ENCODE measurements at places on chromosomes 4 and X. TPM values are rescaled to one million over a fixed set of nuclear protein-coding genes. Genes with fewer than 3 reads are reported as not detected.
A peak's percentile ranks its signal among the peaks of the same experiment; 100 is the strongest.

Gene TLL1
- not detected for total RNA-seq

GRCh38 chr4:52840531-52841370 is 21.4 kb upstream of the RASL11B start:
- no peak for DNase-seq
- no peak overlapping the region for H3K27ac ChIP-seq
- H3K36me3 ChIP-seq: no peaks in the 10 kb centered on the region
- H3K27me3 ChIP-seq: peaks cover 9% of the 10 kb centered on the region
- no peak overlapping the region for H3K4me3 ChIP-seq

Gene MAGED4
- total RNA-seq: 0.86 TPM

GRCh38 chr4:163121689-163122088 is 45.0 kb downstream of the NAF1 start:
- no peaks in the 10 kb centered on the region for H3K4me1 ChIP-seq
- H3K27me3 ChIP-seq: no peaks in the 10 kb centered on the region
- H3K27ac ChIP-seq: no peak overlapping the region
- DNase-seq: no peak

GRCh38 chr4:81466841-81467671 is 4.7 kb downstream of the RASGEF1B start:
- H3K27ac ChIP-seq: no peak overlapping the region
- H3K4me3 ChIP-seq: no peak overlapping the region
- no peaks in the 10 kb centered on the region for H3K27me3 ChIP-seq
- H3K4me1 ChIP-seq: peaks cover 60% of the 10 kb centered on the region
- H3K36me3 ChIP-seq: no peaks in the 10 kb centered on the region
- peak; percentile 73 for DNase-seq

GRCh38 chrX:68440940-68441339 is 7.6 kb upstream of the OPHN1 start:
- H3K27ac ChIP-seq: no peak overlapping the region
- H3K4me3 ChIP-seq: no peak overlapping the region
- H3K27me3 ChIP-seq: peaks cover 31% of the 10 kb centered on the region
- peaks cover 6% of the 10 kb centered on the region for H3K4me1 ChIP-seq

Gene PABPC1L2B
- not detected for total RNA-seq

DNA sequence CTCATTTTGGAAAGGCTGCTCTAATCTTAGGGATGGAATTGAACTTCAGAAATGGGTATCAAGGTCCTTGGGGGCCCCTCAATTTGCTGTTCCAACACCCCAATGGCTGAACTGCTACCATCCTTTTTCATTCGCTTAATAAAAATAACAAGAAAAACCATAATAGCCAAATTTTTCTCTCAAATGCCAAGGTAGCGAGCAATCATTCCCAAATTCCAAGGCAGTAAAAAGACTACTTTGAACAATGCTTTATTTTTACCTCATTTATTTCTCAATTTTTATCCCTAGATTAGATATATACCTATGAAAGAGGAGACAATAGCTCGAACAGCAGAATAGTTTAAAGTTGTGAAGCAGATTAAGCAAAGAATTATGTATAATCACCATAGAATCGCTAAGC is 323.4 kb upstream of the SLC7A11 start:
- H3K27ac ChIP-seq: no peak overlapping the region
- no peak for DNase-seq
- no peaks in the 10 kb centered on the region for H3K36me3 ChIP-seq
- no peak overlapping the region for H3K4me3 ChIP-seq
- no peaks in the 10 kb centered on the region for H3K4me1 ChIP-seq
- no peaks in the 10 kb centered on the region for H3K27me3 ChIP-seq

DNA sequence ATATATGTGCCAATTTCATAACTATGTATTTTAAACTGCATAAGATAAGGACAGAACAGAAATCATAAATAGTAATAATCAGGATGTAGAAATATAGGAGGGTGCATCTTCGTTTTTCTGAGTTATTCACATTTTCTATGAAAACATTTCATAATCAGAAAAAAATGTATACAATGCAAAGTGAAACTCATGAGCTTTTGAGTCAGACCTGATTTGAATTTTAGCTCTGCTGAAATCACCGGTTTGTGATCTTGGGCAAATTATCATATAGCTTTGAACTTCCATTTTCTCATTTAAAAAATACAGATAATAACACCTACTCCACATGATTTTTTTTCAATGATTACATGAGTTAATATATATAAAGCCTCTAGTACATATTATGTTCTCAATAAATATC is 106.9 kb downstream of the KDR start:
- peaks cover 20% of the 10 kb centered on the region for H3K27me3 ChIP-seq
- H3K27ac ChIP-seq: no peak overlapping the region
- no peaks in the 10 kb centered on the region for H3K36me3 ChIP-seq
- H3K4me1 ChIP-seq: no peaks in the 10 kb centered on the region
- no peak overlapping the region for H3K4me3 ChIP-seq

Gene CCNQ
- total RNA-seq: 20.3 TPM

- H3K4me1 ChIP-seq: peaks cover 7% of the 10 kb centered on the region
- DNase-seq: no peak
- no peaks in the 10 kb centered on the region for H3K27me3 ChIP-seq
- no peak overlapping the region for H3K4me3 ChIP-seq
These were observed 817 bp upstream of the WDR19 start for GRCh38 chr4:39181520-39181904.

Gene SULT1B1
- total RNA-seq: 3.3 TPM

Gene COL4A5
- total RNA-seq: not detected

Gene MFAP3L
- 1.2 TPM for total RNA-seq

Gene FABP2
- total RNA-seq: not detected

DNA sequence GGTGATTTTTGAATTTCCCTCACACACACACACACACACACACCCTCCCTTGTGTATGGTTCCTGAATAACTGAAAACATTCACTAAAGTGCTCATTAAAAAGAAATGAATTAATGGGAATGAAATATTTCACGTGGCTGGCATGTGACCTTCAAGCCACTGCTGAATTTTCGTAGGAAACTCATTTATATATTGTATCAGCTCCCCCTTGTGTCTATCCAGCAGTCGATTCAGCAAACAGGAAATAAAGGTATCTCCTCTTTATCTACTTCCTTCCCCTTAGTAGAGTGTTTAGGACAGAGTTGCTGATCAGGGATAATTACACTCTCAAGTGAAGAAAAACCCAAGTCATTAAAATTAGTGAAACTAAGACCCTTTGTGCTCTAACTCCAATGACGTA is 912.6 kb upstream of the LCORL start:
- H3K27me3 ChIP-seq: no peaks in the 10 kb centered on the region
- H3K4me3 ChIP-seq: no peak overlapping the region

- no peaks in the 10 kb centered on the region for H3K27me3 ChIP-seq
- H3K4me3 ChIP-seq: no peak overlapping the region
- no peaks in the 10 kb centered on the region for H3K4me1 ChIP-seq
- H3K27ac ChIP-seq: no peak overlapping the region
These were observed 60.0 kb downstream of the SLC9B1 start for GRCh38 chr4:102959496-102959895.
